Right atrium auricular region (tissue), 2 donors: ENCODE measurements at places on chromosomes 11 and 22. TPM values are rescaled to one million over a fixed set of nuclear protein-coding genes. Genes with fewer than 3 reads are reported as not detected.

SYCE3 gene
- not detected for total RNA-seq

OR52A1 gene
- not detected for total RNA-seq

INSC gene
- 1.0 TPM for total RNA-seq

APOL4 gene
- total RNA-seq = 2.1 TPM

DNA sequence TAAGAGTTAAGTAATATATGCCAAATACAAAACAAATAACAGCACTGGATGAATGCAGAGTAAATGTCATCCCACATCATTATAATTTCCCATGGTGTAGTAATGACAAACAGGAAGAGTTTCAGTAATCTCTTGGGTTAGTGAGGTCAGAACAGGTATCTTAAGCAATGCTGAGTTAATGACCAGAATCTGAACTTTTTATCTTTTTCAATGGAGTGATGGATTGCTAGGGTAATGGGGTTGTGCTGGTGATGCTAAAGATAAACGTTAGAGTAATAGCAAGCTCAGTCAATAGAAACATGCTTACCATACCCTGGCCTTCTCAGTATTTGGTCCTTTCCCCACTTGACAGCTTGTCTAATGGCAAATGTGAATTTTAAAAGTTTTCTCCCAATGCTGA, 11.5 kb upstream of the BDNF start:
- H3K36me3 ChIP-seq = no peaks in the 10 kb centered on the region
- no peak for DNase-seq
- H3K27ac ChIP-seq = no peak overlapping the region

DNA sequence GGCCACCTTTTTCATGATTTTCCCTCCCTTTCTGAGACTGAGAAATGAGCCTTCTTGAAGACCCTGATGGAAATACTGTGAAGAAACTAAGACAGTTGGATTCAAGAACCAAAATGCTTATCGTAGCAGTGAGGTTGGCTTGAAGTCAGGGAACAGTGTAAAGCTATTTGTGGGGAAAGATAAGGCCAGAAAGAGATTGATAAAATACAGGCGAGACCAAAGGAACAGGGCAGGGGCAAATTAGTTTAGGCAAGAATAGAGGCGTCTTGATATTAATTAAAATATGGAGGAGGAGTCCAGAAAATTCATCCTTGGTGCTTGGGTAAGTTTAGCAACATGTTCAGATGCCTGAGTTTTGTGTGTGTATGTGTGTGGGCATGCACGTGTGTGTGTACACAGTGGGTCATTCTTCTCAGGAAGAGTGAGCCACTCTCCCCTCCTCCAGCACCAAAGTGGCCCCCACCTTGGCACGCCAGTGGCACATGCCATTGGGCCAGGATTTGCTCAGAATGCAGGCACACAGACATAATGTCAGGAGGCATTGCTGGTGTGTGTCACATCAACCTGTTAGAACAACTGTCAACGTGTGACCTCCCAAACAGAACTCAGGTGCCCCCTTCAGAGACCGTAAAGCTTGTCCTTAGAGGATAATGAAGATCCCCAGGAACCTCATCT, 3.9 kb upstream of the EHF start:
- H3K27ac ChIP-seq = peak overlapping the region; percentile 55
- no peaks in the 10 kb centered on the region for H3K36me3 ChIP-seq
- DNase-seq = no peak
- H3K4me1 ChIP-seq = peaks cover 35% of the 10 kb centered on the region
- H3K27me3 ChIP-seq = no peaks in the 10 kb centered on the region

GRCh38 chr11:130631119-130631518, 182.7 kb downstream of the ADAMTS15 start:
- H3K4me3 ChIP-seq = no peak overlapping the region
- H3K36me3 ChIP-seq = no peaks in the 10 kb centered on the region
- H3K4me1 ChIP-seq = no peaks in the 10 kb centered on the region
- no peak overlapping the region for H3K27ac ChIP-seq
- DNase-seq = no peak
- H3K27me3 ChIP-seq = no peaks in the 10 kb centered on the region

DNA sequence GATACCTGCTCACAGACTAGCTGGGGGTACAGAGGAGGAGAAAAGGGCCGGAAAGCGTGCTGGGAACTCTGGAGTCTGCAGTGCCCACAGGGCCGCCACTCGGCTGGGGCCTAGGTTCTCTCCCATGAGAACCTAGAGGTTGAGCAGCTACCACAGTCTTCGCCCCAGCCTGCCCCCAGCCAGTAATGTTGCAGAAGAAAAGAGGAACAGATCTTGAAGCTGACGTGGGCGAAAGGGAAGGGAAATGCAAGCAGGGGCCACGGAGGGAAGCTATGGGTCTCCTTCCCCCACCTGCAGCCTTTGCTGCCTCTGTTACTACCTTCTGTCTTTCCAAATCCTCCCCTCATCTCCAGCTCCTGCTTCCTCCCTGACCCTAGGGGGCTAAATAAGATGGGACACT, 28.8 kb upstream of the P2RY2 start:
- H3K27ac ChIP-seq = no peak overlapping the region
- H3K4me3 ChIP-seq = no peak overlapping the region
- H3K36me3 ChIP-seq = no peaks in the 10 kb centered on the region
- no peak for DNase-seq

GRCh38 chr22:36377022-36377631, 10.6 kb downstream of the MYH9 start:
- peak overlapping the region; percentile 87 for H3K27ac ChIP-seq
- H3K36me3 ChIP-seq = peaks cover 49% of the 10 kb centered on the region
- peaks cover 99% of the 10 kb centered on the region for H3K4me1 ChIP-seq

DNA sequence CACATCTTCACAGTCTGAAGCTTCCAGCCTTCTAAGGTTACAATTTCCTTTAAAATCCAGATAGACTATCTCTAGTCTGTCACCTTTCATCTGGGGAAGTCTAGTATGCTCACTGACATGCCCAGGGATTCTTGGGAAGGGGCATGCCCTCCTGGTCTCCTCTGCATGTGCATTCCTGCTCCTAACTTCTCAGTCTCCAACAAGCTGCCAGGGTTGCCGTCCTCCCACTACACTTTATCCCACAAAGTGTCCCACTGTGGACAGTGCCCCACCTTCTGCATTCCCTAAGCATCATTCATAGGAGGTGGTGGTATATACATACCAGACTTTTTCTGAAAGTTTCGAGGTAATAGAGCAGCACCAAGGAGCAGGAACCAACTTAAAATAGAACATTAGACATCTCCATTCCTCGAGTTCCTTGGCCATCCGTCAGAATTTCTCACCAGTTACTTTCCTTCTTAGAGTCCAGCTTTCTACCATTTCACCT, 28.7 kb downstream of the EIF3F start:
- H3K36me3 ChIP-seq = no peaks in the 10 kb centered on the region
- H3K4me1 ChIP-seq = peaks cover 16% of the 10 kb centered on the region
- H3K4me3 ChIP-seq = no peak overlapping the region

DNA sequence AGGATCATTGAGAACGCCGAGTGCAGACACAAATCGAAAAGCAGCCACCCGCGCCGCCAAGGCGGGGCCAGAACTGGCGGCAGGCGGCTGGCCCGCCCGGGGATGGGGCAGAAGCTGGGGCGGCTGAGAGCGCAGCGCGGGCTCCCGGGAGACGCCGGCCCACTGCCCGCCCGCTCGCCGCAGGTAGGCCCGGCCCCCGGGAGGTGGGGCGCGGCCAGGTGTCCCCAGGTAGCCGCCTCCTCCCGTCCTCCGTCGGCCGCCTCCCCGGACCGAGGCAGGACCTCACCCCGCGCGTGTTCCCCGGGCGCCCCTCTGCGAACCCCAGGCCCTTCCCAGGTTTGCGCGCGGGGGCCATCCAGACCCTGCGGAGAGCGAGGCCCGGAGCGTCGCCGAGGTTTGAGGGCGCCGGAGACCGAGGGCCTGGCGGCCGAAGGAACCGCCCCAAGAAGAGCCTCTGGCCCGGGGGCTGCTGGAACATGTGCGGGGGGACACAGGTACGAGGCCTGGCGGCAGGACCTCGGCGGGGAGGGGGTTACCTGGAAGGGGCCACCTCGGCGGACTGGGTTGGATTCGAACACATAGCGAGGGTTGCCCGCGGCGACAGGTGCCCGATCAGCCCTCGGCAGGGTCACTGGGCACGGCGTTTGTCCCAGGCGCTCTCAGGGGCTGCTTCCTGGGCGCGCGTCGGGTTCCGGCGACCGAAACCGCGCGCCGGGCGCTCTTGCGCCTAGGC, at the start of gene PRRG4:
TSS of gene PRRG4 (plus strand) at position 248 of the 733 bp plus-strand sequence. CDS start 603 bp downstream, outside the sequence.
- no peaks in the 10 kb centered on the region for H3K27me3 ChIP-seq
- H3K4me1 ChIP-seq = no peaks in the 10 kb centered on the region
- H3K4me3 ChIP-seq = peak within 1 kb of the TSS; percentile 63
- DNase-seq = peak; percentile 64
- peak within 1 kb of the TSS; percentile 57 for H3K27ac ChIP-seq

DNA sequence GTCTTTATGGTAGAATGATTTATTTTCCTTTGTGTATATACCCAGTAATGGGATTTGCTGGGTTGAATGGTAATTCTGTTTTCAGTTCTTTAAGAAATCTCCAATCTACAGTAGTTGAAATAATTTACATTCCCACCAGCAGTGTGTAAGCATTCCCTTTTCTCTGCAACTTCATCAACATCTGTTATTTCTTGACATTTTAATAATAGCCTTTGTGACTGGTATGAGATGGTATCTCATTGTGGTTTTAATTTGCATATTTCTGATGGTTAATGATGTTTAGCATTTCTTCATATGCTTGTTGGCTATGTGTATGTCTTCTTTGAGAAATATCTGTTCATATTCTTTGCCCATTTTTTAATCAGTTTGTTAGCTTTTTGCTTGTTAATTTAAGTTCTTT, 901.2 kb downstream of the METTL15 start:
- DNase-seq = no peak
- no peaks in the 10 kb centered on the region for H3K4me1 ChIP-seq
- no peaks in the 10 kb centered on the region for H3K27me3 ChIP-seq
- no peaks in the 10 kb centered on the region for H3K36me3 ChIP-seq
- no peak overlapping the region for H3K4me3 ChIP-seq
- H3K27ac ChIP-seq = no peak overlapping the region

DNA sequence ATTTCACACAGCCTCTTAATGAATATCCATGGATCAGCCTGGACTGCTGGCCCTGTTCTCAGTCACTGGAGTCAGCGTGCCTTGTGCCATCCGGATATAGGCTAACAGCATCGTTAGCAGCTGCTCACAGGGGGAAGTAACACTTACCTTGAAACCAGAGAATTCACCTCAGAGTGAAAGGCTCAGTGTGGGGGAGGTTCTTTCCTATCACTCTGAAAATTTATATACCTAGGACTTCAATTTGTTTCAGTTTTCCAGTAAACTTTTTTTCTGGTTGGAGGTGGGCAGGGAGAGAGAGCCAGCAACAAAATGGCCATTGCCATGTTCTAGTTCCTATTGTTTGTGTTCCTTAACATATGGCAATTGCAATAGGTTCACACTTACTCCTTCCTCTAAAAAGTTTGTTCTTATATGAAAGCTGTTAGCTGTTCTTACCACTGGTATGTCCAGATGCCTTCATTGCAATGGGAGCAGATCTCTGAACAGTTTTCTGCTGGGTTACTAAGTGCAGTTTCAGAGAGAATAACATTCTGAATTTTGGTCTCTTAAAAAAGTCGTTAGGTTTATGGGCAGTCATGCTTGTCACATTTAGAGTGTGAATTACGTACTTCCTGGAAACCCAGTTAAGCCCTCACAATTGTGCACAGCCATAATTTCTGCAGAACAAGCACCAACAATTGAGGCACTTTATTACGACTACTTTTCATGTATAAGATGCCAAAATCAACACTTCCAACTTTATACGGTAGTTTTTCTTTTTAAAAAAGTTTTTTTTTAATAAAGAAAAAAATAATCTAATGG, 247.6 kb downstream of the CADM1 start:
- DNase-seq = no peak
- no peak overlapping the region for H3K4me3 ChIP-seq
- H3K27me3 ChIP-seq = no peaks in the 10 kb centered on the region
- H3K36me3 ChIP-seq = no peaks in the 10 kb centered on the region
- peaks cover 3% of the 10 kb centered on the region for H3K4me1 ChIP-seq
- H3K27ac ChIP-seq = no peak overlapping the region

- peak overlapping the region; percentile 67 for H3K27ac ChIP-seq
- peaks cover 53% of the 10 kb centered on the region for H3K4me1 ChIP-seq
- DNase-seq = no peak
- H3K4me3 ChIP-seq = no peak overlapping the region
Measured at GRCh38 chr11:76605338-76606074, 65.0 kb downstream of the LRRC32 start.

DNA sequence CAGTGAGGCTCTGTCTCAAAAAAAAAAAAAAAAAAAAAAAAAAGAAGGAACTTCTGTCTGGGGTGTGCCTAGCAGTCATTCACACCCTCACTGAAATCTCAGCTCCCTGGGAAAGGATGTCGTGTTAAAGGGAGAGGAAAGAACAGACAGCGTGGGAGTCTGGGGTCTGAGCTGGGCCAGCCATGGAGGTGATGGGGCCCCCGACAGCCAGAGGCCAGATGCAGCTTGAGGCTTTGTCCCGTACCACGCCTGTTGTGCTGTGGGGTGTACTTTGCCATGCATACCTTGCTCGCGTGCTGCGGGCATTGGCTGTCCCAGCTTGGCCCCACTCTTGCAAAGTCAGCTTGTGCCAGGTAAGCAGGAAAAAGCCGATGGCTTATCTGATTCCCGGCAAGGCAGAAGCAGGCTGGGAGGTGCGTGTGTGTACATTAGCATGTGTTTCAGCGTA, 4.6 kb downstream of the SYT12 start:
- peaks cover 12% of the 10 kb centered on the region for H3K4me1 ChIP-seq
- H3K36me3 ChIP-seq = no peaks in the 10 kb centered on the region
- no peak for DNase-seq
- H3K27ac ChIP-seq = no peak overlapping the region
- H3K27me3 ChIP-seq = no peaks in the 10 kb centered on the region

GRCh38 chr11:8917157-8917825, 6.3 kb downstream of the AKIP1 start:
- H3K36me3 ChIP-seq = peaks cover 38% of the 10 kb centered on the region
- H3K4me1 ChIP-seq = peaks cover 36% of the 10 kb centered on the region
- DNase-seq = no peak

- H3K4me1 ChIP-seq = no peaks in the 10 kb centered on the region
- H3K27ac ChIP-seq = no peak overlapping the region
- DNase-seq = no peak
- H3K36me3 ChIP-seq = peaks cover under 1% of the 10 kb centered on the region
Measured at GRCh38 chr22:26786398-26786797, 129.0 kb downstream of the MIAT start.

DNA sequence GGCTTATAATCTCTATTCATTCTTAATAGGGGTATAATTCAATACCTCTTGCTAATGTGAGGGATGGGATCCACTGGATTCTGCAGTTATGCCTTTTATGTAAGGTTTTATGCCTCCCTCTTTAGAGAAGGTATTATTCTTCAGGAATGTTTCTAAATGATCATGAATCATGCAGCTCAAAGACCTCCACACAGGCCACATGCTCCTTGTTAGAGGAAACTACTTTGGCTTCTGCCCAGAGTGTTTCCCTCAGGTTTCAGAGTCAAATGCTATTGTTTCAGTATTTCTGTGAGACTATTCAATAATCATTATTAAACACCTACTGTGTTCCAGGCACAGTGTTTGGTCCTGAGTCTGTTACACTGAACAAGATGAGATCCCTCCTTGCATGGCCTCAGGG, 115.9 kb downstream of the RAB38 start:
- no peak overlapping the region for H3K27ac ChIP-seq
- no peak overlapping the region for H3K4me3 ChIP-seq
- no peaks in the 10 kb centered on the region for H3K36me3 ChIP-seq
- DNase-seq = no peak
